ENCODE measurements at places on chromosomes 13 and 19.

- ATAC-seq, result peak; percentile 53
Measured at GRCh38 chr13:74135326-74136083, 1.3 kb upstream of the KLF12 start.

DNA sequence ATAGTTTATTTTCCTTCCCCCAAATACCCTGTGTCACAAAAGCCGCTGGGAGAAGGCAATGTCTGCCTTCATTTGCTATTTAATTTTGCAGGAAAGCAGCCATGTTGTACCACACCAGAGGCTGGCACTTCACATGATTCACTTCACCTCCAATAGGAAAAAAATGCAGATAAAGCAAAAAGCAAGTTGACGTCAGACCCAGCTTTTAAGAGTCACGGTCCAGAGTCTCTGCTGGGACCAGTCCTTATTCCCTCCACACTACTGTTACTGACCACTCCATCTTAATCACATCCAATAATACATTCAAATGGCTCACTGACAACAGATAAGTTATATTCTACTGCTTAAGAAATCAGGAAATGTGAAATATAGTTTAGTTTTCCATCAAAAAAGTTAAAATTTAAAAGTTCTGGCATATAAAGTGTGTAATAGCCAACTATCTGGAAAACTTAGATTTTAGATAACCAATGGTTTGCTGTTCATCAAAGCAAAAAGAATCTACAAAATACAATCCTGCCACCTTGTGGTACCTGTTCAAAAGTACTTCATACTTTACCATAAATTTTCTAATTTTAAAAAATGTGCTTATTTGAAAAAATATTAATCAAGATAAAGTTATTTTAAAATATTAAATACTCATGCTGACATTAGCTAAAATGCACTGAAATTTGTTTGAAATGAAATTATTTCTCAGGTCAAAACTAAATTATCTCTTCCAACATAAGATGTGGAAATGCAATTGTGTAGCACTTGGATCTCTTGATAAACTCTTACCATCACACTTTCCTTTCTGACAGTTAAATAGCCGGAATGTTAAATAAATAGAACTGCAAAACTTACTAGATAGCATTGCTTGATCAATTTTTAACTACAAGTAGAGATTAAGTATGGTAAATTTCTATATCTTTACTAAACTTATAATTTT, 97.3 kb downstream of the SERP2 start:
- ATAC-seq, result no peak

GRCh38 chr13:91144054-91144453, 203.4 kb upstream of the MIR17HG start:
- ATAC-seq, result no peak

GRCh38 chr13:51494156-51494555, 41.3 kb upstream of the INTS6 start:
- no peak for ATAC-seq

- ATAC-seq, result no peak
Measured at GRCh38 chr13:33322543-33322809, 36.9 kb upstream of the STARD13 start.

DNA sequence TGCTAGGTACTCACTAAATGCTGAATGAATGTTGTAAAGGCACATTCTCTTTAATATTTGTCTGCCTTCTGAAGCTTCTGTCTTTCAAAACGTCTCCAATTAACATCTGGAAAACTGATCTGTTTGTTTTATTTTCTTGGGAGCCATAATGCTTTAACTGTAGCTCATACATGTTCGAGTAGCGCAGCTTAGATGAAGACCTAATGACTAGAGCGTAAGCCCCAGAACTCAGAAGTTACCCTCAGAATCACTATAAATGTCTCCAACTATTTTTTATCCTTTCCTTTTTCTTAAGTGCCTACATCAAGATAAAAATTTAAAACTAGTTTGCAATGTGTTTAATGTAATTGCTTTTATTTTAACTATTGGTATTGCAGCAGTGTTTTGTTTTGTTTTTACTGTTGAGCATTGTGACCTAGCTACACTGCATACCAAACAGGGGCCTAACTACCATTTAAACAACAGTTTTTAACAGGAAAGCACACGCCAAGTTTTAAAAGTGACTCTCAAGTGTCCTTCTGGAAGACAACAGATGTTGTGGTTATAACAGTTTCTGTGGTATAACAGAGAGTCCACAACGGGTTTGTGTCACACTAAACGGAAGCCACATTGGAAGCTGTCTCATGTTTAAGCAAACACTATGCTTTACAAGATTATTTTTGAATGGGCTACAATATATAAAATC, 42.0 kb downstream of the MRPL57 start:
- ATAC-seq, result no peak

DNA sequence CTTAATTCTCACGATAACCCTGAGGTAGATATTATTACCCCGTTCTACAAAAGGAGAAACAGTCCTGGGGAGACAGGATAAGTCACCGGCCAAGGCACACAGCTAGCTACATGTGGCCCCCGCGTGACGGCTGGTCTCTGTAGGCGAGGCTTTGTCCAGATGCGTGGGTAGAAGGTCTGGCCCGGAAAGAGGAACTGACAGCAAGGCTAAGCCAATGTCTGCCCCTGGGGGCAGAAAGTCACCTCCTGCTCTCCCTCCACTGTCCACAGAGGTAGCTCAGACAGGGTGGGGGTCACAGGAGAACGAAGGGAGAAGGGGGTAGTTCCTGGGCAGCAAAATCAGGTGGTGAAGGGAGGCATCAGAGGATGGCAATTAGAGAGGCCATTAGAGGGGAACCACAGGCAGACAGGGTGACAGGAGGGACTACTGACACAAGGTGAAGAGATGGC, 1.8 kb downstream of the APOC4 start:
- ATAC-seq, result peak; percentile 35

DNA sequence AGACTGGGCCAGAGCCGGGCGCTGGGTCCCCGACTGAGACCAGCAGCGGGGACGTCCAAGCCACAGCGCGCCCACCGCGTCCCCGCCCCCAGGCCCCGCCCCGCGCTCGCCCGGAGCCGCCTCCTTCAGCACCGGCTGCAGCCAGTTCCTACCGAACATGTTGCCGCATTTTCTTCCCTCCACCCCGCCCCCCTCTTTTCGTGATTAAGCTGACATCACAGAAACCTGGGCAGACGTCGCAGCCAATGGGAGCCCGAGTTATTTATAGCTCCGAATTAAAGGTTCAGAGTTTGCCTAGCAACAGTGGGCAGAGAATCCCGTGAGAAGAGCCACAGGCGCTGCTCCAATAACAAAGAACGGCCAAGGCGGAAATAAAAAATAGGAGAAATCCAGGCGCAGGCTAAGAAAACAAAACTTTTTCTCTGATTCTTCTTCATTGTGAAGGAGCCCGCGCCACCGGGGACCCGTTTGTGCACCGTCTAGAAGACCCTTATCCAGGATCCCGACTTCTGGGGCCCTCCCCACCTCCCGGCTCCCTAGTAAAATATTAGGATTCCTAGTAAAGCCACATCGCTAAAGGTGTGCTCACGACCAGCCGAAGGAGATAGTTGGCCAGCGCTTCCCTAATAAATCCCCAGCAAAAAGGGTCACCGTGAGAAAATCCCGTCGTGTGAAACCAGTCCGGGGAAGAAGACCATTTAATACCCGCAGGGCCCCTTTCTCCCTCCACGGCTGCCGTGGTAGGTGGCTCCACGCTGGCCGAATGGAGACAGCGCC, 61.7 kb downstream of the SERP2 start:
- ATAC-seq, result peak; percentile 89

- no peak for ATAC-seq
Measured at GRCh38 chr13:76440568-76440967, 445.6 kb downstream of the KCTD12 start.

DNA sequence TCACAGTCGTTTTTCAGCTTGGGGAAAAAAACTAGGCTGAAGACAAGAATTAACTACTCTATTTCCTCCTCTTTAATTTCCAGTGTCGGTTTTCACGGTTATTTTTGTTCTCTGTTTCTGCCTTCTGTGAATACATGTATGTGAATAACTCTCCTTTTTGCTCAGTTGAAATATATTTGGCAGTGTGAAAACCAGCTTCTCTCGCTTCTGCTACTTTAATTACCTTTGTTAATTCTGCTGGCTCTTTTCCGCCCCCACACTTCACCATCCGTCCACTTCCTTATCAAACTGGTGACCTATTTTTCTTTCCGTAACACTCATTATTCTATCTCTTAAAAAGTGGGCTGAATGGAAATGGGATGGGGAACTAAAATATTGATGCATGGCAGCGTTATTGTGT, 126.4 kb downstream of the POU4F1 start:
- ATAC-seq, result no peak

DNA sequence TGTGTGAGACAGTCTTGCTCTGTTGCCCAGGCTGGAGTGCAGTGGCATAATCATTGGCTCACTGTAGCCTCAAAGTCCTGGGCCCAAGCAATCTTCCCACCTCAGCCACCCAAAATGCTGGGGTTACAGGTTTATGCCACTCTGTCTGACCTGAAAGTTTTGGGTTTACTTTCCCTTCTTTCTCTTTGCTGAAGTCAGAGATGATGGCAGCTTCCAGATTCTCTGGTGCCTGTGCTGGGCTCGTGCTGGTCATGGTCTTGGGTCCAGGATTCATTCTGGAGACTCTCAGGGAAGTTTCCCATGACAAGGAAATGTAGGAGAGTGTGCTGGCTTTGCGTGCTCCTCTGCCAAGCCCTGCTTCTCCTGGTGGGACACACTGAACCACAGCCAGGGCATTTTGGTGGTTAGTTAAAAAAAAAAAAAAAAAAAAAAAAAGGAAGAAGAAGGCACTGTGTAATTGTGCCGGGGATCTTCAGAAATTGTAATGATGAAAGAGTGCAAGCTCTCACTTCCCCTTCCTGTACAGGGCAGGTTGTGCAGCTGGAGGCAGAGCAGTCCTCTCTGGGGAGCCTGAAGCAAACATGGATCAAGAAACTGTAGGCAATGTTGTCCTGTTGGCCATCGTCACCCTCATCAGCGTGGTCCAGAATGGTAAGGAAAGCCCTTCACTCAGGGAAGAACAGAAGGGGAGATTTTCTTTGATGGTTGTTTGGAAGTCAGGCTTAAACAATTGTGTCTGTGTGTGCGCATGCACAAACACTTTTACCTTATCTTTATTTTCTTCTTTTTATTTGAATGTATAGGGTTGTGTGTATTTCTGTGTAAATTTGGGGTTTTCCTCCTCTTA, at the start of gene ALOX5AP:
TSS of gene ALOX5AP (plus strand) at position 519 of the 847 bp plus-strand sequence. CDS start at position 582, 63 bp downstream.
- ATAC-seq, result peak; percentile 43

DNA sequence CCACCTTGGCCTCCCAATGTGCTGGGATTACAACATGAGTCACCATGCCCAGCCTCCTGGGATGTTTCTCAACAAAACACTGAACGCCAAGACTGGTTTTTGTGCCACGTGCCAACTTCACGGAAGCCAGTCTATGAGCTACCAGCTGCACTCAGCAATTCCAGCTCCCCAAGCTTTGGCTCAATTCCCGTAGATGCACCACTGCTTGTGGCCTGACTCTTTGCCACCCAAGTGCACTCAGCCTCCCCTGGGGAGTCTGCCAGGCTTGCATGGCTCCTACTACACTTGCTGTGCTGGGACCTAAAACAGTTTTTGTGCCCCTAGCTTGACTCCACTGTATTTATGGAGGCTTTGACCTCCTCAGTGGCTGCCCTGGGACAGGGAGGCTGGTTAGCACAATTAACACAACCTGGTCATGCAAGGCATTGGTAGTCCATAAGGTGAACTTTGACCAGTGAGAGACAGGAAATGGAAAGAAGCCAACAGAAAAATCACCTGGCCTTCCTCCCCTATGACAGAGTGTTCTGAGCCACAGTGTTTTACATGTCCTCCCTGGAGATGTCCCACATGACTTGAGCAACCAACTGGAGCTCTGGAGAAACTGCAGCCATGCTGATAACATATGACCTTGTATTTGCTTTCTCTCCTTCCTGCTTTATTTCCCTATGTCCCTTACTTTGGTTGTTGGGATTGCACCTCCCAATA, 1173.1 kb downstream of the UQCRFS1 start:
- no peak for ATAC-seq

DNA sequence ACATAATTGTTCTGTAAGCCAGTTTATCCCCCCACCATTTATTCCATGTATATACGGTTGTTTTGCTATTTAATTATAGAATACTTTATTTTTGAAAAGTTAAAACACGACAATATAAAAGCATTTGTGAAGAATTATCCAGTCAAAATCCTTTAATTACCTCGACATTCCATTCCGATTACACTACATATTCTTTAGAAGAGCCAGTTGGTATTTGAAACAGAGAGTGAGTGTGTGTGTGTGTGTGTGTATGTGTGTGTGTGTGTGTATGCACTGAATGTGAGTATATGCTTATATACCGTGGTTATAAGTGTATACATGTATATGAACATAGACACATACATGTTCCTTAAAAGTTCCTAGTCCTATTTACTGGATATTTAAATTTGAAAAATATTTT, 87.8 kb upstream of the KLF5 start:
- peak; percentile 74 for ATAC-seq

DNA sequence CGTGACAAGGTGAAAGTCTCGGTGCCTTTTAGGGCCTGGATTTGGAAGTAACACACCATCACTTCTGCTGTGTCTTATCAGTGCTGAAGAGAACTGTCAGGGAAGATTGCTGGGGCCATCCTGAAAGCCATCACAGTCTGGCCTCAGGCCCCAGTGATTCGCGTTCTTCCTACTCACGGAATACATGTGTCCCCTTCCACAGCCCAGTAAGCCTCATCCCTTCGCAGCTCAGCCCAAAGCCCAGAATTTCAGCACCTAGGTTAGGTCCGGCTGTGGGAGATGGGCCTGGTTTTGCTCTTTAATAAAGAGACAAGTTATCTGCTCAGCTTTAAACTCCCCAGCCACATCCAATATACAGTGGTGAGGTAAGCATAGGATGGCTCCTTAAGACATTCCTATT, 113.0 kb upstream of the SPACA7 start:
- no peak for ATAC-seq

DNA sequence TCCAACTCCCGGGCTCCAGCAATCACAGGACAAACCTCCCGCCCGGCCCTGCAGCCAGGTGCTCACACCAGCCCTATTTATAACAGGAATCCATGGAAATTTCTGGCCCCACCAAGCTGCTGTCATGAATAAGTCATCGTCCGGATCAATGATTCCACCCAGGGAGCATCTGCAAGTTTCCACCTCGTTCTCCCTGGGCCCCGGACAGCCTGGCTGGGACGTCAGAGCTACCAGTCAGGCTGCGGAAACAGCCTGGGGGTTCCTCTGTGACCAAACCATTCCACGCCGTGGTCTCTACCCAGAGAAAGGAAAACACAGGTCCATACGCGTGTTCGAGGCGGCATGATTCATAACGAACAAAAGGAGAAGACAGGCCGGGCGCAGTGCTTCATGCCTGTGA, 20.7 kb upstream of the PTBP1 start:
- peak; percentile 39 for ATAC-seq

GRCh38 chr19:18496980-18497256, 25.0 kb downstream of the ELL start:
- ATAC-seq, result no peak

DNA sequence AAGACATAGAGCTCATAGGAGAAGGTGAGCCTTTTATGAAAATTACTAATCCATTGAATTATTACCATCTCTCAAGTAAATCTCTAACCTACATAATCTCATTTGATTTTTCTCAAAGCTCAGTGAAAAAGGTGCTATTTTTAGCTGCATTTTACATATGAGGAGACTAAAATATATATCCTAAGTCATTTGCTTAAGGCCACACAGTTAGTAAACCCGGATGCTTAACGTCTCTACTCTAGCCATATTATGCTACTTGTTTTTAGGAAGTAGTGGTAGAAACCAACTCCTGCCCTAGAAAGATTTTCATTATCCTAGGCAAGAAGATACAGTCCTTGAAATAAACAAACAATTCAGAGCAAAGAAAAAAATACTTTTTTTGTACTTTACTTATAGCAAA, 108.9 kb downstream of the RBM26 start:
- no peak for ATAC-seq

All from esophagus mucosa (tissue), 1 donor.